ENCODE measurements at places on chromosomes 7 and 10. TPM values are rescaled to one million over a fixed set of nuclear protein-coding genes. Genes with fewer than 3 reads are reported as not detected.

Gene SPDYE5
- total RNA-seq, result not detected

Gene CFAP46
- not detected for total RNA-seq

Gene OR2A7
- 3.8 TPM for total RNA-seq

Gene ACTL6B
- not detected for total RNA-seq

Gene SPAM1
- not detected for total RNA-seq

Gene OR6V1
- total RNA-seq, result not detected
